ENCODE measurements at places on chromosomes 11 and 22.
A peak's percentile ranks its signal among the peaks of the same experiment; 100 is the strongest.

DNA sequence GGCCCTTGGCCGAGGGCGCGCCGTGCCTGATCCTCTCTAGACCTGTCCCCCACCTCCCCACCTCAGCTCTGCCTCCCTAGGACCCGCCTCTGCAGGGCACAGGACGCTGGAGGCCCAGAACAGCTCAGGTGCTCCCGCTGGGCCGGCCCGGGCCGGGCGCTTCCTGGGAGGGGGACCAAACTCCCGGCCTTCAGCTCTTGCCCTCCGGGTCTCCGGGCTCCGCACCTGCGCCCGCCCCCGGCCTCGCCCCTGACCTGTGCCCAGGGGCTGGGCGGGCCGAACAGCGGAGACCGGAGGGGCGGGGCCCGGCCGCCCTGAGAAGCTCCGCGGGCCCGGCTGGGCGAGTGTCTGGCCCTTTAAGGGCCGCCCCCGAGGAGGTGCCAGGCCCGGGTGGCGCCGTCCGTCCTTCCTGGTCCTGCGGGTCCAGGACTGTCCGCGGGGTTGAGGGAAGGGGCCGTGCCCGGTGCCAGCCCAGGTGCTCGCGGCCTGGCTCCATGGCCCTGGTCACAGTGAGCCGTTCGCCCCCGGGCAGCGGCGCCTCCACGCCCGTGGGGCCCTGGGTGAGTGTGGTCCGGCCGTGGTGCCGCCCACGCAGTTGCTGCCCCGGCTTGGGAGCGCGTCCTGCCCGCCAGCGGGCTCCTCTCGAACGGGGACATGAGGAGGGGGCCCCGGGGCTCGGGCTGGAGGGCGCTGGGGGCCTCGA, at the start of gene SSH3:
Gene SSH3 (plus strand): TSS at position 399 of the 703 bp plus-strand sequence. CDS start 96 bp downstream, at position 495.
- DNase-seq: no peak

DNA sequence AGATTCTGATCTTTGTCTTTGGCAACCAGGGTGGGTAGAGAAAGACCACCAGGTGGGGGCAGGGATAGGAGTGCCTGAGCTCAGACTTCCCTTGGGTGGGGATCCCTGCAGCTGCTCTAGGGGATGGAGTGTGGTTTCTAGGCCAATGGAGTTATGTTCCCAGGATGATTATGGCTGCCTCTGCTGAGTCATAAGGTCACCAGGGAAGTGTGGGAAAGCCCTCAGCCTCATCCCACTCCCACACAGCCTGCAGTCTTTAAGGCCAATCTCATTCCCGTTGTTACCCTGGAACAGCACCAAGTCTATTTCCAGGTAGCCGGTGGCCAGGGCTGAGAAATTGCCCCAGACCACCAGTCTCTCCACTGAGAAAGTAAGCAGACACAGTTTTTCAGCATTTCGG, 2269.3 kb upstream of the RAG2 start:
- DNase-seq: no peak

- DNase-seq: no peak
Observed at GRCh38 chr11:129319751-129320150, 55.9 kb upstream of the BARX2 start.

GRCh38 chr11:33500332-33500731, 200.3 kb downstream of the C11orf91 start:
- no peak for DNase-seq

DNA sequence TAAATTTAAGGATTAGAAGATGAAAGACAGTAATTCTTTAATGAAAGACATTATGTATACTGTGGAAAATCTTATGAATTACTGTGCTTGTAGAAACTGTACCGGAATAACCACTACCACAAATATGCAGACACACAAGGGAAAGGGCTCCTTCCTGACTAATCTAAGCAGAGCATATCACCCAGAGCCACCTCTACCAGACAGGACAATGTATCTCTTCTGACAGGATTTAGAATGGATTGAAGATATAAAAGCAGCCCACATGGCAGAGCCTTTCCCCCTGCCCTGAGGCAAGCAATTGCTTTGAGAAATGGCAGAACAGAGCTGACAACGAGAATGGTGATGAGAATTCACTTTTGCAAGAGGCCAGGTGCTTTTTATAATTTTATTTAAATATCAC, 144.1 kb downstream of the NOX4 start:
- no peak for DNase-seq

DNA sequence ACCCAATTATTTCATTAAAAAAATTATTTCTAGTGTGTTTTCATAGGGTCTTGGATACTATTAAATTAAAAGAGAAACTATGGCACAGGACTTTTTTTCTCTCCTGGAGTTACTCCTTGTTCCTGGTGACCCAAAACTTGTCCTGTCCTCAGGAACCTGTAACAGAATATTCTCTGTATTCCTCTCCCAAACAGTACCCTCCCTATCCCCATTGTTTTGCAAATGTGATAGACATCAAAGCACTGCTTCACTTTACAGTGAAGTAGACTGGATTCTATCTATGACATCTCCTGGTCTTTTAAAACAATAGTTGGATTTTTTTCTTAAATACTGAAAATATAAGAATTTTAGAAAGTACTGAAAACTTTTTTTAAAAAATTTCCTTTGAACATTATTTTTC, 37.2 kb downstream of the FAR1 start:
- DNase-seq: no peak

GRCh38 chr11:66922551-66922950, 35.6 kb downstream of the PC start:
- DNase-seq: no peak

- DNase-seq: no peak
Observed at GRCh38 chr11:68682531-68682961, 1.8 kb upstream of the GAL start.

- DNase-seq: no peak
Observed at GRCh38 chr22:38072322-38073149, 11.4 kb downstream of the SLC16A8 start.

GRCh38 chr11:78798663-78799062, 224.0 kb upstream of the NARS2 start:
- peak; percentile 79 for DNase-seq

GRCh38 chr11:19866521-19866920, 153.9 kb downstream of the NAV2 start:
- no peak for DNase-seq

GRCh38 chr11:65279741-65280440, 18.1 kb downstream of the POLA2 start:
- no peak for DNase-seq

- no peak for DNase-seq
Observed at GRCh38 chr11:23212807-23213206, 352.5 kb upstream of the CCDC179 start.

DNA sequence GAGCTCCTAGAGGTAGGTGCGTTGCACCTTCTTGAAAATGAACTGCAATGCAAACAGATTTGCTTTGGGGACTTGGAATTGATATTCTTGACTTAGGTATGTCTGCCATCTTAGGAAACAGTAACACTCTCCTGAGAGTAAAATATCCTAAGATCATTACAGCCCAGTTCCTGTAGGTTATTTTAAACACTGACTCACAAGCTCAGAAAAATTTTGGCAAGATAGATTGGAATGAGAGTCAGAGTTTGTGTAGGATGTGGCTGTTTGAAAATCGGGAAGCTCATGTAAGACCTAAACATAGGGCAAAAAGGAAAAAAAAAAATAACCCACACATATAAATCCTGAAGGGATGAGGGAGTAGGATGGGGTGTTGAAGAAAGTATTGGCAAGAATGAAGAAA, 377.0 kb upstream of the LRRC4C start:
- DNase-seq: no peak

DNA sequence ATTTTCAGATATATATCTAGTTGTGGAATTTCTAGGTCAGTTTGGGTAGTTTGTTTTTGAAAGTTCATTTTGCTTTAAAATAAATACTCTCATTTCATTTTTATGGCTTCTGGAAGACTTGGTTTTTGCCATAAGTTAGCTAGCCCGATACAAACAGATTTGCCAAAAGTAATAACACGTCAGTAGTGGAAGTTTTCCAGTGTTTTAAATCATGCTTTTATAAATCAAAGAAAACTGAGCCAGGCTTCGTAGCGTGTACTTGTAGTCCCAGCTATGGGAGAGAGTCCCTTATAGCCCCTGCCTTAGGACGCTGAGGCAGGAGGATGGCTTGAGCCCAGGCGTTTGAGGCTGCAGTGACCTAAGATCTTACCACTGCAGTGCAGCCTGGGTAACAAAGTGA, 21.7 kb upstream of the MICALL1 start:
- DNase-seq: no peak

DNA sequence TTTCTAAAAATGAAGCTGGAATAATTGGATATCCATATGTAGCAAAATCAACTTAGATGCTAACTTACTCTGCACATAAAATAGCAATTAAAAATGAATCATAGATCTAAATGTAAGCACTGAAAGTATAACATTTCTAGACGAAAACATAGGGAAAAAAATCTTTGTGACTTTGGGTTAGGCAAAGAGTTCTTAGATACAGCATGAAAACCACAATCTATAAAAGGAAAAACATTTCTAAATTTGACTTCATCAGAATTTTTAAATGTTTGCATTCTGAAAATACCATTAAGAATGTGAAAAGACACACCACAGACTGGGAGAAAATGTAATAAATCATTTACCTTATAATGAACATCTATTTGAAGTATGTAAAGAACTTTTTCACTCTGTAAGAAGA, 128.8 kb downstream of the APIP start:
- no peak for DNase-seq

GRCh38 chr22:20298110-20298802, 21.6 kb downstream of the DGCR6L start:
- DNase-seq: no peak

- no peak for DNase-seq
Observed at GRCh38 chr22:49523374-49524008, 304.2 kb downstream of the BRD1 start.

DNA sequence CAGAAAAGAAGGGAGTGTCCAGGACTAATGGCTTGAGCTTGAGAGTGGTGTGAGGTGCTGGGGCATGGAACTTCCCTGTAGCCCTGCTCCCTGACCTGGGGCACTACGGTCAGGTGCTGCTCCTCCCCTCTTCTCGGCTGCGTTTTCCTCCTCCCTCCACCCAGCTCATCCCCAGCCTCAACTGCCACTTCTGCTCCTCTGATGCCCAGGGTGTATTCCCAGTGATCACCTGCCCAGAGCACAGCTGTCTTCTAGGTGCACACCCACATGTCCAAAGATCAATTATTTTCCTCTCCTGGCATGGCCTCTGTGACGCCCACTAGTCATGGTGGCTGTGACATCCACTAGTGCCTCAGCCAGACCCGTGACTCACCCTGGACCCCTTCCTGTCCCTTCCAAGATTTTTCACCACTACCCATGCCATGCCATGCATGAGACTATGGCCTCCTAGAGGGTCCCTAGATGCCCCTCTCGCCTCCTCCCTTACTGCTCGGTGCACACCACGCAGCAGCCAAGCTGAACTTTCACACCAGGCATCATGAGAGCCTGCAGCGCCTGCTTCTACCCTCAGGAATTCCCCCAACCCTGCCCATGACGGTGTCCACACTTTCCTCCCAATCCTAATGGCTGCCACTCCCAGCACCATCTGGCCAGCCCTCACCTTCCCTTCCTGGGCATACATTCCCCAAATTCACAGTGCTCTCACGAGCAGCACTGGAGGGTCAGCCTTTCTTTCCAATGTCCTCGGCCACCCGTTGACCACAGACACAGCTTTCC, 1.9 kb downstream of the P2RX6 start:
- DNase-seq: no peak

- no peak for DNase-seq
Observed at GRCh38 chr11:10544491-10545465, 3.8 kb upstream of the RNF141 start.

DNA sequence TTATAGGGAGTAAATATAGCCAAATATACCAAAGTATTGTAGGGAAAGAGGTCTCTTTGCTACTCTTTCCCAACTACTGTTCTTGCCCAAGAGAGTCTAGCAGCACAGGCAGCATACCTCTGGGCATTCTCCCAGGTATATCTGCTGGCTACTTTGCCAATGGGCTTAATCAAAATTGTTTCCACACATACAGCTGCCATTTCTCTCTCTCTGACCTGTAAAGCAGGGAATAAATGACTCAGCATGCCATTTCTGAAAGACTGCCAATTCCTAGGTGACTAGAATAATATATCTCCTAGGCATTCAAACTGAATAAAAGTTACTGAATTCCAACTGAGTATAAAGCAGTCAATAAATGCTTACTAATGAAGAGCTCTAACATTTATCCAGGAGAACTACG, 44.6 kb downstream of the RDX start:
- DNase-seq: no peak

GRCh38 chr22:44396727-44397722, 84.3 kb upstream of the SHISAL1 start:
- DNase-seq: no peak

DNA sequence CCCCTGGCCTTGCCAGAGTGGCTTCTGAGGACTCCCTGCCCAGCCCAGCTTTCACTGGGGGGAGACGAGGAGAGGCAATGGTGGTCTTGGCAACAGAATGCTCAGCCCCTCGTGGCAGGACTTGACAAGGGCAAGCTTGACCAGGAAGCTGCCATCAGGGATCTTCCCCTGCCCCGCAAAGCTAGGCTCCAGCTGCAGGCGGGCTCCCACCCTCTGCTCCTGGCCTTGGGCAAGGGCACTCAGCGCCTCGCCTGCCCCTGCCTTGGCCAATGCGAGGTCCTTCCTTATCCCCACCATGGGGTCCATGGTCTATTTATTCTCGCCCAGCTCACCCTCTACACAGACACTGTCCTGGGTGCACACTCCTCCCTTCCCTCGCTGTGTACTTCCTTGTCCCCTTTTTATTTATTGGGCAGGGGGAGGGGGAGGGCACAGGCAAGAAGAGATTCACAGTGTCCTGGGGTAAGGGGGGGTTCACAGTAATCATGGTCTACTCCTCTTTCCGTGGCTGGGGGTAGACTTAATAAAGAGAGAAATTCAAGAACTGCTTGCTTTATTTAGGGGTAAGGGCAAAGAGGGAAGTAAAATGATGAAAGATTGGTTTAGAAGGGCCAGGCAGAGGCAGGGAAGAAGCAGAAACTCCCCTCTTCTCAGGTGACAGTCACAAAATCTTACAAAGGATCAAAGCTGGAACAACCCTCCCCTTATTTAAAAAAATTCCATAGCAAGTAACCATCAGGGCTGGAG, 1.6 kb downstream of the GPHA2 start:
- no peak for DNase-seq

DNA sequence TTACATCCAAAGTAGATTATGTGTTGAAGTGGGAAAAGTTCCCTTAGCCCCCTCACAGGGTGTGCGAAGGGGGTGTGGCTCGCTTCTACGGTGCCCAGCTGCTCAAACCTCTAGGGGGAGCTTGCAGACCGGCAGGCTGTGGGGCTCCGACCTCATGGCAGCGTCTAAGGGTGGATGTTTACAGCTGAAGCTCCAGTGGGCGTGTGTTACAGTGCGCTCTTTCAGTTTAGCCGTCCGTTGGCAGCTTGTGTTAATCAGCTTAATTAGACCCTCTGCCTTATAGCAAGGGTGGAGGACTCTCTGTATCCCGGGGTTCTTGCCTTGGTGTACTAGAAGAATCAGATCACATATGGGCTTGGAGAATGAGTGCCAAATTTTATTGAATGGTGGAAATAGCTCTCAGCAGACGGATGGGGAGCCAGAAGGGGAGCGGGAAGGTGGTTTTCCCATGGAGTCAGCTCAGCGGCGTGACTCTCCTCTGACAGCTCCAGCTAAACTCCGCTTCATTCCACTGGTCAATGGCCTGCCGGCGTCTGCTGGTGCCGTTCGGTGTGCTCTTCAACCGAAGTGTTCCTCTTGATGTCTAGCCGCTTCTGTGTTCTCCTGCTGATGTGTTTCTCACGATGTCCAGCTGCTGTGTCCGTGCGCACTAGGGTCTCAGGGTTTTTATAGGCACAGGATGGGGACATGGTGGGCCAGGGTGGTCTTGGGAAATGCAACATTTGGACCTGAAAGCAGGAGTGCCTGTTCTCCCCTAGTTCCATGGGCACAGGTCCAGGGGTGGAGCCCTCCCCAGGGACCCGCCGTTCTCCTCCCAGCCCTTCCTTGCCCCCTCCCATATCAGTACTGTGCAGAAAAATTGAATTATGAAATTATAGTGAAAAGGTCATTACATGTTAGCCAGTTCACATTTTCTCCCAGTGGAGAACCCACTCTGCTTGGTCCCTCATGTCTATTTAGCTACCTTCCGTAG, 28.6 kb upstream of the OR10G7 start:
- peak; percentile 21 for DNase-seq
